ENCODE measurements at places on chromosomes 2 and 18.
A peak's percentile ranks its signal among the peaks of the same experiment; 100 is the strongest.

DNA sequence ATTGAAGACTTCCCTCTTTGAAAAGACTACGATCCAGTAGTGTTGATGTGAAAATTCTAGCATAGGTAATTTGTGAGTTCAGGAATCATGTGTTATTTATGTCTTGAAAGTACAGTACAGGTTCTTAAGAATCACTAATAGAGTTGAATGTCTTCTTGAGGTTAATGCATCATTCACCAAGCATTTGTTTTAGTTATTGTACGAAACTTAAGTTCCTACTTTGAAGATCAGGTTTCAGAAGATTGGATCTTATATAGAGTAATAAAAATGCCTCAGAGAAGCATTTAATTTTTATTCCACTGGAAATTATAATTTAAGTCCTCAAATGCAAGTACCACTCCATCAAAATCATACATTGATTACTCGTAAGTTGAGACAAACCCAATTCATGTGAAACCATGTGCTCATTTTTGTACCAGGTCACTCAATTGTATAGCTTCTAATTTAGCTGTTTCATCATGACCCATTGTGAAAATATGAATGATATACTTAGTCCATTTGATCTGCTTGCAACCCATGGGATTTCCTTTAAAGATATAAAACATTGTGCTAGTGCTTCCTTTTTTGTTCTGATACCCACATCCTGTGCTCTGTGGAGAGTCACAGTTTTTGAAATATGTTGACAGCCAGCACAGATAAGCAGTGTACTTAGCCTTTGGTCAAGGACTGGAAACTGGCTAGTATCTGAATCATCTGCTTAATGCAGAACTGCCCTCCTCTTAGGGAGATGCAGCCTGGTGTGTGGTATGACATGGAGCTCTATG, 22.5 kb upstream of the RAB27B start:
- DNase-seq: no peak

DNA sequence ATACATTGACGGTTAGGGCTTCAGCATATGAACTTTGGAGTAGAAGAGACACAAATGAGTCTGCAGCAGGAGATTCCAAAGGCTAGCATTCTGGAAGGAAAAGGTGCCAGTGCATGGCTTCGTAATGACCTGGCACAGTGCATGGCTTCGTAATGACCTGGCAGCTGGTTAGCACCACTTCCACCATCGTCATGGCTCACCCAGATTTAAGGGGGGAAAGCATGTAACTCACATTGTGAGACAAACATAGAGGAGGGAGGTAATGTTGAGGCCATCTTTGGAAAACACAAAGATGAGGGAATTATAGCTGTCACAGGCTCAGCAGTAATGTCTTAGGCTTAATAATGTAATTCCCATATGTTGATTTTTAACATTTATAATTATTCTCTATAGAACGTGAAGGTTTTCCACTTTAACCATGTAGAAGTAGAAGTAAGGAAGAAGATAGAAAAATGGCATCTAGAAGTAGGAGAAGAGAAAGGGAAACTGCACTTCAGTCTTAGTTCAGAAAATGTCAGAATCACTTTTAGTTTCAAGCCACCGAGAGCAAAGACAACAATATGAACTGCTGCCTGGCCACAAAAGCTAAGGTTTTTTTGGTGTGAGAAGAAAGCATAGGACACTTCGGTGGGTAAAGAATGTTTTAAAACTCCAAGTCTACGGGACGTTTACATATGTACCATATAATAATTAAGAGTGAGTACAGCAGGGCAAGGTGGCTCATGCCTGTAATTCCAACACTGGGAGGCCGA, 6.8 kb upstream of the STK25 start:
- DNase-seq: no peak

- no peak for DNase-seq
Observed at GRCh38 chr18:35390951-35391700, 14.0 kb upstream of the ZNF396 start.

- peak; percentile 52 for DNase-seq
Observed at GRCh38 chr2:219638217-219638947, 11.0 kb downstream of the SLC4A3 start.

DNA sequence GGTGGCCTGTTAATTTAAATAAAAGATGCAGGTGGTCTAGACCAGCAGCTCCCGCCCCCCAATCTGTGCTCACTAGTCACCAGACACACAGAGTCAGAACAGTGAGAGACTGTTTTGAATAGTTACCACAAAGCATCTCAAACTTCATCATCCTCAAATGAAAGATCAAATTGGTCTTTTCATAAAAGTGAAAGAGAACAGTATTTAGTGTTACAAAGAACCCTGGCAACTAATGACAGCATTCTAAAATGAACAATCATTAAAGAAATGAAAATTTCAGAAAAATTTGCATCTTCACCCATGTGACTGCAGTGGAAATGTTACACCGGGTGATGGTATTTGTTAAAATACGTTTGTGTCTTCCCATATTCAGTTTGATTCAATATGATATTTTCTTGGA, 65.5 kb upstream of the PMAIP1 start:
- DNase-seq: no peak

GRCh38 chr2:97740590-97741182, 27.3 kb downstream of the ZAP70 start:
- DNase-seq: peak; percentile 91

- DNase-seq: no peak
Observed at GRCh38 chr2:132448331-132448730, 31.7 kb downstream of the GPR39 start.

DNA sequence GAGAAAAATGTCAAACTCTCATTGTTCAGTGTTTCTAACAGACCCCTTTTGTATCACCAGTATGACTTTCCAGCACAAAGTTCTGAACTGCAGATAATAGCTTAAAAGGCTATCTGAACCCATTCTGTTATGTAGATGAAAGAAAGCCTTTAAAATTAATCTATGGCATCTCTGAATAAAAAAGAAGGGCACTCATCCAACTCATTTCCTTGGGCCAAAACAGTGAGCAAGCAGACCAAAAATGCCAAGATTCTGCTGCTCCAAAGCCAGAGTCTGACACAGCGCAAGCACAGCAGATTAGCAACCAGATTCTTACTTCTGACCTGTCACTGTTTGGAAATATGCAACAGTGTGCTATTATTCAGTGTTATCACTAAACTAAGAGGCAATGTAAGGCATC, 22.6 kb upstream of the ITGA6 start:
- DNase-seq: no peak

DNA sequence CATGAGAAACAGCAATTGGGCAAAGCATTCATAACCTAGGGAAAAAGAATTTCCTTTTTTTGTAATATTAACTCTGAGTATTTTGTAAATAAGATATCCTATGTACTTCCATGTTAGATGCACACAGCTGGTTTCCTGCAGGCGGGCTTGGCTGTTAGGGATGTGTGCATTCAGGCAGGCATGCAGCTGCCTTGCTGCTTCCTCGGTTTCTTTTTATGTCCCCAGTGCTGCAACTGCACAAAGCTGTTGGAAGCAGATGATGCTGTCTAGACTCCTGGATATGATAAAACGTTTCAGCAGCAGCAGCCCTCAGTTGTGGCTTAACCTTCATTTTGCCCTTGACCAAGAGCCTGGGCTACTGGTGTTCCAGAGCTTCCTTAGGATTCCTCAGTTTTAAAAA, 89.4 kb upstream of the EML6 start:
- no peak for DNase-seq

- DNase-seq: no peak
Observed at GRCh38 chr2:150589681-150590080, 102.2 kb upstream of the RND3 start.

DNA sequence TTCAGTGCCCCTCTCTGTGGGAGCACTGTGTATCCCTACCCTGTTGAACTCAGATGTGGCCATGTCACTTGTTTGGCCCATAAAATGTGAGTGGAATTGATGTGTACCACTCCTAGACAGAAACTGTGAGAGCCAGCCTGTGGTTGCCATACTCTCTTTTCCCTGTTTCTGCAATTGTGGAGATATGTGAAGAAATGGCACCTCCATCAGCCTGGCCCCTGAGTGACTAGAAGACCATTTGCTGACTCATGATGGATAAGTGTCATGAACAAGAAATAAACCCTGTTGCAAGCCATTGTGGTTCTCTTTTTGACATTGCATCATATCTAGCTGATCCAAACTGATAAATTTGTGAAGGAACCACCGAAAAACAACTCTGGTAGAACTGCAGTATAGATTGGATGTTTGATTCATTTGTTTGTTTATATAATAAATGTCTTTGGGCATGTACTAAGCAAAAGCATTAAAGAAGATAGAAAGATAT, 214.5 kb upstream of the FBXO11 start:
- DNase-seq: no peak

DNA sequence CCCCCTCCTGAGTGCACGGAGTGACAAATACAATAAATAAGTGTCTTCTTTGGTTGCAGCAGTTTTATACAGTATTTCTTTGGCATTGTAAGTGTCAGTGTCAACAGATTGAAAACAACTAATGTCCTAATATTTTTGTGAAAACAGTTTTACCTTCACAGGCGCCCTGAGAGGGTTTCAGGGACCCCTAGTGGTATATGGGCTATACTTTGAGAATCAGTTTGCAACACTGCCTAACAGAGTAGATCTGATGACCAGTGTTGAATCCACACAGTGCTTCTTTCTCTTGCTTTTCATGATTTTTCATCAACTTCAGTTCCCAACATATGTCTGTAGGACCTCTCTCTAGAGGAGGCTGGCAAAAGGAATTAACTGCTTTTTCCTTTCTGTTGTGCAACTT, 162.2 kb downstream of the PRPF40A start:
- no peak for DNase-seq

DNA sequence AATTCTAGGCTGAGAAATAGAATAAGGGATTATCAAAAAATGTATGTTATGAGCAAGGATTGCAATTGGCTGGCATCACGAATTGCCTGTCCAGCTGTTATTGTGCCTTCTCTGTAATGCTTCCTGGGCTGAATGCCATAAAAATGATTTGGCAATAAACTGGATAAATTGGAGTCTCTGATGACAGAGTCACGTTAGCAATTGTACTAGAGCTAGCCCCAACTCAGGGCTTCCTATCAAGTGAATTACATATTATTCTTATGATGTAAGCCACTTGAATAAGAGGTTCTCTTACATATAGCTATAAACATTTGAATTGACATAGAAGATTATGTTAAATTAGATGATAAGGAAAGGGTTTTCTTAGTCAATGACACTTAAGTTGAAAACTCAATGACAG, 607.5 kb upstream of the REG3G start:
- no peak for DNase-seq

DNA sequence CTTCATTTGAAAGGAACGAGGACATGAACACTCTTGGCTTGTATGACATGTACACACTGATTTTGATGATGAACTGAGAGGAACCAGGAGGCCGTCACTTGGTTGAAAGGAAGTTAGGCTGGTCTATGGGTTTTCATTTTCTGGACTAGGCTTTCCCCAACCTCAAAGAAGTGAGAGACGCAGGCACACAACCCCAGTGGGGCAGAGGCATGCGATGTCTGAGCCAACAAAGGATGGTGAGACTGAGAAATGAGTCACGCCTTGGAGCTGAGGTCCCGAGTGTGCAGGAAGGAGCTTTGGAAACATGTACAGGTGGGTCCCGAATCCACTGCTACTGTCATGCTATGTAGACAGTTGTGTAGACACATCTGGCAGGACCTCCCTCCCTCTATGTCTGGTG, 24.1 kb downstream of the SIGLEC15 start:
- DNase-seq: no peak

- DNase-seq: no peak
Observed at GRCh38 chr18:79548077-79548450, 131.5 kb upstream of the CTDP1 start.

GRCh38 chr2:235201756-235202155, 249.9 kb downstream of the SH3BP4 start:
- peak; percentile 13 for DNase-seq

GRCh38 chr2:27175330-27175729, 26.5 kb downstream of the TCF23 start:
- DNase-seq: no peak

DNA sequence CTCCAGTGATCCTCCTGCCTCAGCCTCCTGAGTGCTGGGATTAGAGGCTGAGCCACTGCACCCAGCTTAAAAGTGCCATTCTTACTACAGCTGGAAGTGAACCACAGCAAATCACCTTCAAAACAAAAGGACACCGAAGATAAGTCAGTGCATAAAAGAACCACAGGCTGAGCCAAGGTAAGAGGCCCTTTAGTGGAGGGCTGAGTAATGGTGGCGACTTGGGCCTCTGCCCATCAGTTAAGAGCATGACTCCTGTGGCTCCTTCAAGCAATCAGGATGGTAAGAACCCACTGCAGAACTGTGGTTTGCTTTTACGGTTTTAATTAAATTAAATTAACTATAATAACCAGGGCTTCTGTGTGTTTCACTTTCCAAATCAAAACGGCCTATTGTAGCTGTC, 75.1 kb downstream of the CTAGE1 start:
- DNase-seq: no peak

DNA sequence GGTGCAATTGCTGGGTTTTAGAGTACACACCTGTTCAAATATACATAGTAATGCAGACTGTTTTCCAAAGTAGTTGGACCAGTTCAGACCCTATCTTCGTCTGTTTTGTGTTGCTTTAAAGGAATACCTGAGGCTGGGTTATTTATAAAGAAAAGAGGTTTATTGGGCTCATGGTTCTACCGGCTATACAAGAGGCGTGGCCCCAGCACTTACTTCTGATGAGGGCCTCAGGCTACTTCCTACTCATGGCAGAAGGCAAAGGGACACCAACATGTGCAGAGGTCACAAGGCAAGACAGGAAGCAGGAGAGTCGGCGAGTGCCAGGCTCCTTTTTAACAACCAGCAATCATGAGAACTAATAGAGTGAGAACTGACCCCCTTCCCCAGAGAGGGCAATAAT, 21.9 kb upstream of the EMILIN2 start:
- no peak for DNase-seq

DNA sequence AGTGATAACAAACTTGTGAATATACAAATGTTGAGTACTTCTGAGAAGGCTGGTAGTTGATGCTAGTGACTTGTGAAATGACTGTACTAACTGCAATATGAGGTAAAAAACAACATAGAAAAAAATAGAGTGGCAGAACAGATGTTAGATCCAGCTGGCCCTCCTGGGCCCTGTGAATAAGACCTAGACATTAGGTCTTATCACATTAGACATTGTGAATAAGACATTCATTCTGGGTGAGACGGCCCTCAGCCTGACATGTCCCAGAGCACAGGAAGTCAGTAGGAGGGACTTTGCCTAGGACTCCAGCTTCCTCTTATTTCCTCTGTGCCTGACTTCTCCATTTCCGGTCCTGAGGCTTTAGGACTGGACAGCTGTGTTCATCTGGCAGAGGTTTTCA, 22.9 kb downstream of the DOK1 start:
- DNase-seq: no peak

Data from WERI-Rb-1 (cell line).